ENCODE measurements at places on chromosomes 3 and 15.

- no peak for DNase-seq
These were observed 28.7 kb upstream of the LHFPL4 start for GRCh38 chr3:9582332-9582731.

DNA sequence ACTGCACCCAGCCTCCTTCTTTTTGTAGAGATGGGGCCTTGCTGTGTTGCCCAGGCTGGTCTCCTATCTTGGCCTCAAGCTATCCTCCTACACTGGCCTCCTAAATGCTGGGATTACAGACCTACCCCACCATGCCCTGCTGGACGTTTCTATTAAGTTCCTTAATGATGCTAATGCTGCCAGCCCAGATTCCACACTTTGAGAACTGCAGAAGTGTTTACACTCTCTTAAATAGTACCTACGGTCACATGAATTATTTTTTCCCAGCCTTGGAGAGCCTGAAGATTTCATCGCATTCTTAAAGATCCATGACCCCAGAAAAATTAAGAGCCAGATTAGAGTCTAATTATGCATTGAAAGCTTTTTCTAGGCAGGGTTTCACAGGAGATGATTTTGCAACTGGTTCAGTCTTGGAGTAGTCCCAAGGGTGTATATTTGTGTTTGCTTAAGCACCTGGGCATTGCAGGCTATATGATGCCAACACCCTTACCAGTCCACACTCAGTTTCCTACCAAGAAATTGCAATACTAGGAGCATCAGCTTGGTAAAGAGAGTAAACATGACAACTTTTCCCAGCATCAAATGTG lies 36.6 kb downstream of the TM4SF4 start:
- DNase-seq, result no peak

- DNase-seq, result no peak
These were observed 27.4 kb downstream of the METTL6 start for GRCh38 chr3:15399970-15400369.

DNA sequence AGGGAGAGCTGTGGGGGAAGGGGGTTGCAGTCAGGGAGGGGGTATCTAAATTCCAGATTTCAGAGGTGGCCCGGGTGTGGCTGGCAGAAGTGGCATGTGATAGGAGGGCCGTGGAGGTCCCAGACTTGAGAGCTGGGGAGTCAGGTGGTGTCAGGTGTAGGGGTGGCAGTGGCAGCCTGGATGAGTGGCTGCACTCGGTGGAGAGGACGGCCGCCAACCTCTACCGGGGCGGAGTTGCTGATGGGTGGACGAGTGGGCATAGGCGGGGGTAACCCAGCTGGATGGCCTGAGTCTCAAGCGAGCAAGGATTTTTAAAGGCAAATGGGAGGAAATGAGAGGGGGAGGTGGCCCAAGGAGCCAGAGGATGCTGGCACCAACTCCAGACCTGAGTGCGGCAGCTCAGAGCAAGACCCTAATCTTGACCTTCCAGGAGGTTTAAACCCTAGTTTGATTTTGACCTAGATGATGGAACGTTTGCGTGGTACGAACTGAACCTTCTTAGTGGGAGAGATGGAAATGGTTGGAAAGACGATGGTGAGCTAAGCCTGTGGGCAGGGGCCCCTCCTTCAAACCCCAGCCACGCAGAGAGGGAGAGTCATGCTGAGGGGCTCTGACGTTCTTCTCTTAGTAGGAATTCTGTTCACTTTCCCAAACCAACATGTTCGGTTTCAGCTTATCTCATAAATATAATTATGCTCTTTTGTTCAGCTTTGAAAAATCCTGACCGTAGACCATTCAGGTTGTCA lies 8.0 kb downstream of the TRAK1 start:
- DNase-seq, result no peak

DNA sequence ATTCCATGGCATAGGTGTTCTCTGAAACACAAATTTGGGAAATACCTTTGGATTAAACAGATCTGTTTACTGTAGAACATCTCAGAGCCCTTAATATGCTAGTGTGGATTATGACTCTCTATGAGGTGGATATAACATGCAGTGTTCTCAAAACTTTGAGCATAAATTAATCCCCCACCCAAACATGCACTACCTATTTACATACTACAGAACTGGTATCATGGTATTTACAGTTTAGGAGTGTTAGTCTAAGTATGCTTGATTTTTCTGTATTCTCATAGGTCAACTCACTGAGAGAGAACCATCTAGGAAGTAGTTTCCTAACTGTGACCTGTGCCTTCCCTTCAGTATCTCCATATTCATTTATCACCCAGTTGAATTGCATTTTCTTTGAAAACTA lies 30.9 kb upstream of the ZNF609 start:
- DNase-seq, result peak; percentile 28

DNA sequence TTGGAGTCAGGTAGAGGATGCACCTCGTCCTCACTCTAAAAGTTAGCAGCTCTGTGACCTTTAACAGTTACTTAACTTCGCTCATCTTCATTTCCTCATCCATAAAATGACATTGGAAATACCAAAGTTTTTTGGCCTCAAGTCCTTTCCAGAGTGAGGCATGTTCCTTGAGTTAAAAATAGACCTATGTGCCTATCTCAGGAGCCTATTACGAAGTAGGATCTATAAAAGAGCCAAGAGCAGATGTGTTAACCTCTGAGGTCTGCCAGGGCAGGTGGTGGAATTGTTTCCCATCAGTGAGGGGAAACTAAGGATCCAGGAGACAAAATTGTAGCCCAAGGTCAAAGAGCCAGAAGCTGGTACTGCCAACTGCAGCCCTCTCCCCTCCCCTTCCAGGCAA lies 120.4 kb upstream of the EIF1B start:
- DNase-seq, result no peak

DNA sequence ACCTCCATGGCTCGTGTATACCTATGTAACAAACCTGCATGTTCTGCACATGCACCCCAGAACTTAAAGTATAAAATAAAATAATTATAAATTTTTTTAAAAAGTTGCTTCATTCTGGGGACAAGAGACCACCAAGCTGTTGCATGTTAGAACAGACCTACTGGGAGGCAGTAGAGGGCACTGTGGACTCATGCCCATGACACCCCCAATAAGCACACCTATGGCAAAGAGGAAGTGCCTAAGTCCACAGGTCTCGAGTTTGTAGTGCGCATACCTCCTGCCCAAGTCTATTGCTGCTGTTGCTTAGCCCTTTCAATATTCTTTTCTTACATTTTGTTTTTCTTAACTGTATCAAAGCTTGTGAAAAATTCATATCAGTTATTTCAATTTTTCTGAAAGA lies 267.9 kb upstream of the THBS1 start:
- no peak for DNase-seq

DNA sequence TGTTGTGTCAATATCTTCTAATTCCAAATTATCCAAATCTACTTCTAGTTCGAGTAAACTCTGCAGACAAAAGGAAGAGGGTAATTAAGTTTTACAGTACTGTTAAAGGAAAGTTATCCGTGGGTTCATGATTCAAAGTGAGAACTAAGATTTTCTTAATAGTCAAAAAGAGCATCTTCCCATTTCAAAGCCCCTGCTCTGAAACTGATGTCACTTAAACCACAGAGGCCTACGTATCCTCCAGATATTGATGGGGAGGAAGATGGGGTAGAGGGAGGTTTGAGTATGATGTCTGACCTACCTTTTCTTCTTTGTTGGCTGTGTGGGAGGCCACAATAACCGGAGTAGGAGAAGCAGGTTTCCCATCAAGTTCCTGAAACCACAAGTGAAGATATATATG lies 14.1 kb downstream of the MRPS22 start:
- no peak for DNase-seq

DNA sequence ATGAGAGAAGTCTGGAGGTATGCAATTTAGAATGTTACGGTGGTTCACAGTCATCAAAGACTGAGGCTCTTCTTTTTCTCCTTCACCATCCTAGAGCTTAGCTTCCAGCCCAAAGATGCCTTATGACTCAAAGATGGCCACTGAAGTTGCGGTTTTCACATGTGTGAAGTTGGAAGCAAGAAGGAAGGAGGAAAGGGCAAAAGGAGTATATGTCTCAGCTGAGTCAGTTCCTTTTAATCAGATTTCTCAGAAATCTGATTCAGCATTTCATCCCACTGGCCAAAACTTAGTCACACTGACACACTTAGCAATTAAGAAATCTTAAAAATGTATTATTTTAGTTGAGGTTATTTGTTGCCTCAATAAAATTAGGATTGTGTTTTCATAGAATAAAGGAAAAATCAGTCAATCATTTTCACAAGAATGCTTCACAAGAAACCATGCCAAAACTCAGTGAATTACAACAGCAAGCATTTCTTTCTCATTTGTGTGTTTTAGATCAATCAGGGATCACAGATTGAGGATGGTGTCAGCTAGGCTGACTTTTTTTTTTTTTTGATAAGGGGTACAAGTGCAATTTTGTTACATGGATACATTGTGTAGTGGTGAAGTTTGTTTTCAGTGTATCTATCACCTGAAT lies 211.1 kb upstream of the GADL1 start:
- peak; percentile 28 for DNase-seq

DNA sequence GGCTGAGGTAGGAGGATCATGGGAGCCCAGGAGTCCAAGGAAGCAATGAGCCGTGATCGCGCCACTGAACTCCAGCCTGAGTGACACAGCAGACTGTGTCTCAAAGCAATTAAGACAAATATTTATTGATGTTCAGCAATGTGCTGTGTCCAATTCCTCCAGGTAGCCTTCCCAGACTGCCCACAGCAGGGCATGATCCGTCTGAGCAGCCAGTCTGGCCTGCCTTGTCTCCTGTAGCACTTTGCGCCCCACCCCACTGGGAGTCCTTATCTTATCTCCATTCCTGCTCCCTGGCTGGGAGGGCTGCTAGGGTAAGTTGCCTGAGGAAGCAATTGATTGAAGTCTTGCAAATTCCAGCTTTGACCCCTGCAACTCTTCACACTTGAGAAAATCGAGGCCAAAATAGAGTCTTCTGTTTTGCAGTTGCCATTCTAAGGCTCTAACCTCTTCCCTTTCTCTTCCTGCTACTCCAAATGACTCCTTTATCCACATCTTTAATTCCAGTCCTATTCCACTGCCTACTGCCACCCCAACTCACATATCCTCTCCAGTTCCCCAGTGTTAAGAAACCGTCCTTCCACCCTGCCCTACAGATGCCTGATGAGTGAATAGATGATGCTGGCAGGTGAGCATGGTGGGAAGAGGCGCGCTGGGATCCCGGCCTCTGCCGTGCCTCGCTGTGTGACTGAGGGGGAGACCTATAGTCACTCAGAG lies 26.9 kb upstream of the LCTL start:
- DNase-seq, result no peak

DNA sequence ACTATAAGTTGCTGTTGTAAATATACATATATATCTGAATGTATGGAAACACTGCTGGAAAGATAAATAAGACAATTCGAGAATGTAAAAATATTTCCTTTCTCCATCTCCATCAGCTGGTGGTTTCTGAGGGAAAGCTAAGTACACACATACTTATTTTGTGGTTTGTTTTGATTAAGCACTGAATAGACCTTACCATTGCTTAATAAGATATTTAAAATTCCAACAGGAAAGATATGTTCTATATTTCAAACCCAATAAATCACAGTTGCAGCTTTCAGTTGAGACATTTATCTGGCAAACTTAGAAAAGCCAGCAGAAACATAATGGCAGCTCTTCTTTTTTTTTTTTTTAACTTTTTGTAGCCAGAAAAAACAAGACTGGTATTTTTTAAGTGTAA lies 160.4 kb downstream of the VGLL3 start:
- DNase-seq, result no peak

- DNase-seq, result no peak
These were observed 157.8 kb upstream of the ROPN1 start for GRCh38 chr3:124149771-124150170.

GRCh38 chr3:150414959-150415358 lies 6.9 kb downstream of the TSC22D2 start:
- DNase-seq, result no peak

DNA sequence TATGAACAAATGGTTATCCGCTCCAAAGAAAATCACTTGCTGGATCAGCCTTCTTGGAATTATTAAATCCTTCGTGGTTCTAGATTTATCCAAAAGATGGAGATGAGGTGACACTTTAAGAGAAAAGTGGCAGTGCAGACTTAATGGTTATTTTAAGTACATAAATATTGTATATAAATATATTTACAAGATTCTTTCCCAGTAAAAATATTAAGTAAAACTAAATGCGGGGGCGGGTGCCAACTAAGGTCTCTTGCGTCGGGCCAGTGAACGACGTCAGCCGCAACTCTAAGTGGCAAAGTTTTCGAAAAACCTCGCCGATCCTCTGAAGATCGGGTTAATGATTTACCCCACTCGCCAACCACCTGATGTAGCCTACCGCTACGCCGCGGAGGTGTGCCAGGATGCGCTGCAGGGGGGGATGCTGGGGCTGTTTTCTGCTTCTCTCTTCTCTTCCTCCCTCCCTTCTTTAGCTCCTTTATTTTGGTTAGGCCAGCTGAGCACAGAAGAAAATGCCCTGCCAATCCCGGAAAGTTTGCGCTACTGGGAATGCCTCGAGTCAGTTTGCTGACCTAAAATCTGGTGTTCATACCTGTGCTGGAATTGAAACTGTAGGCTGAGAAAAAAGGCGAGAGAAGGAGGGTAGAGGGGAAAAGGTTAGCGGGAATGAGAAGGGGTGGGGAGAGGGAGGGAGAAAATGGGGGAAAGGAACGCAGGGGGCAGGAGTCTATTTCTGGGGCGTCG lies 7.6 kb upstream of the FOXB1 start:
- no peak for DNase-seq

Measured in stimulated activated CD4-positive, alpha-beta T cell treated with anti-CD3 and anti-CD28 coated beads, Interleukin-2, amount 100 ng/mL, for 24 hours (primary cell).